ENCODE measurements at places on chromosomes 13 and 19.

DNA sequence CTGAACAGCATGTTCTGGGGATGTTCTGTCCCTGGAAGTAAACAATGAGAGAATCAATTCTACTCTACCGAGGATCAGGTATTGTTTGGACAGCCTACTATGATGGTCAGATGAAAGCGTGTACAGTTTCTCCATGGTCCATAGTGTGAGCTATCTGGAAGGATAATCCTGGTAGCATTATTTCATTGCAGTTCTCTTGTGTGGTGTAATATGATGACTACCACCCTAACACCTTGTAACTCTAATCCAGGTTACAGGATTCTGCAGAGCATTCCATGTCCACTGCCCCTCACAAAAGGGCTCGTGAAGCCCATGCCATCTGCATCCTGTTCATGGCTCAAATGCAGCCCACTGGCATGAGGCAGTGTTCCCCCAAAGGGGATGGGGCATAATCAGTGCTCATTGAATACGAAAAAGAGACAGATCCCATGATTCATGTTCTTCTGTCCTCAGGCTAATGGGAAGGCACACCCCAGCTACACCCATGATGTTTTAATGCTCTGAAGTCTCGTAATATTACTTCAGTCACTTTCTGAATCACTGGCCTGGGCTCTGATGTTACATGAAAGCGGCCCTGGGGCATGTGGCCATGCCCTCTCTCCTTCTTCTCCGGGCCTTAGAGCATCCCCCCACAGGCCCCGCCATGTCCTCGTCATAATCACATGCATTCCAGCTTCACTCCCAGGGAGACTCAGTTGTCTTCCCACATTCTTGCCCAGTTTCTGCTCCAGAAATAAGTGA, 68.4 kb downstream of the HSPH1 start:
- DNase-seq, result no peak

DNA sequence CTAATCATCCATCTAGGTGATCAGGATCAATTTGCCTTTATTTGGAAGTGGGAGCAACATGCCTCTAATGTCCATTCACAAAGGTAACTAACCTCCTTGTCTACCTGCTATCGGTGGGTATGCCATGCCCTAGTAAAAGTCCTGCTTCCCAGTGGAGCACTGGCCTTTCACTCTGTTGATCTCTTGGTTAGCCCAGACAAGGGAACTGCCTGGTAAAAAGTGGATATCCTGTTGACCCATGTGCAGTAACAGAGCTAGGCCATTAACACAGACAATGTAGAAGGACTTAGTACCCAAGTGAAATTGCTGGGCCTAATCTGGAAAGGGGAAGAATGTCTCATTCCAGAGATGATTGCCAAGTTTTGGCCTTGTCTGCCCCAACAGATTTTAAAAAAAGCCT, 171.5 kb upstream of the CSNK1A1L start:
- no peak for DNase-seq

DNA sequence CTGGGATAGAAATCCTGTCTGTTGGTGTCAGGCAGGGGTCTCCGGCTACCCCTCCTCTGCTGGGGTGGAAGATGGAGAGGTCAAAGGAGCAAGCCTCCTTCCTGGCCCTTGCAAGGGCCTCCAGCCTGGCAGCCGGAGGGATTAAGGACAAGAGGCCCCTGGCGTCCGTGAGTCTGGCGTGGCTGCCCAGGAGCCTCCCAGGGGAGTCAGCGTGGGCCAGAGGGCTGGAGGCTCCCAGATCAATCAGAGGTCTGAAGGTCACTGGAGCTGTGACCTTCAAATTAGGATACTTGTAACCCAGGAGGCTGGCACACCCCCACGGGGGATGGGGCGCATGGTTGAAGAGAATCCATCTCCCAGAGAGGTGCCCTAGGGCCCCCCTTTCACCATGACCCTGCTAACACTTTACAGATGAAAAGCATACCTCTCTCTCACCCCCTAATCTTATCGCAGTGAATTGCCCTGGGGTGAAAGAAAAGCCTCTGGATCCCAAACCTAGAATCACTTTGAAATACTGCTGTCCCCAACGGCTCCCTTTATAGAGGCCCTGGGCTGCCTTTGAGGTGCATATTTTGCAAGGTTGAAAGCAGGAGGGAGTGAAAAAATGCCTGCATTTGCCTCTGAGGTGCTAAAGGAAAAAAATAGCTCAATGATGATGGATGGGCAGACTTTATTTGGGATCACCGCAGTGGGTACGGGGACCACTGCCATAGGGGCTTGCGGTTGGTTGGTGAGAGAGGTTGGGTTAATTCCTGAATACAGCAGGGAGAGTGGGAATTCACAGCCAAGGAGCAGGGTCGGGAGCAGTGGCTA, 44.9 kb upstream of the PEG3 start:
- DNase-seq, result no peak

GRCh38 chr19:4673726-4674125, 3.6 kb upstream of the MYDGF start:
- DNase-seq, result no peak

DNA sequence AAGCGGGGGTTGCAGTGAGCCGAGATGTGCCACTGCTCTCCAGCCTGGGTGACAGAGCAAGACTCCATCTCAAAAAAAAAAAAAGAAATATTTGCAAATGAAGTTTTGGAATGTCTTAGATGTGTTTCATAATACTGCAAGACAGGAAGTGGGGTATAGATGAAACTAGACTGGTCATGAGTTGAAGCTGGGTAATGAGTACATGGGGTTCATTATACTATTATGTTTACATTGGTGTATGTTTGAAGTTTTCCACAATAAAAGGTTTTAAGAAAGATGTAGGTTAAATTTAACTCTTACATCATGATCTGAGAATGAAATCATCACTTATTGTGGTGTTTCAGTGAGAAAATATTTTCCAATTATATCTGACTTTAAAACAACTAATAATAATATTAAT, 19.0 kb downstream of the FNDC3A start:
- no peak for DNase-seq

GRCh38 chr19:47228168-47228936, 2.6 kb downstream of the BBC3 start:
- peak; percentile 22 for DNase-seq

GRCh38 chr13:76637641-76638141, 248.5 kb downstream of the KCTD12 start:
- DNase-seq, result no peak

GRCh38 chr19:35404879-35405622, 34.2 kb downstream of the GPR42 start:
- DNase-seq, result no peak

DNA sequence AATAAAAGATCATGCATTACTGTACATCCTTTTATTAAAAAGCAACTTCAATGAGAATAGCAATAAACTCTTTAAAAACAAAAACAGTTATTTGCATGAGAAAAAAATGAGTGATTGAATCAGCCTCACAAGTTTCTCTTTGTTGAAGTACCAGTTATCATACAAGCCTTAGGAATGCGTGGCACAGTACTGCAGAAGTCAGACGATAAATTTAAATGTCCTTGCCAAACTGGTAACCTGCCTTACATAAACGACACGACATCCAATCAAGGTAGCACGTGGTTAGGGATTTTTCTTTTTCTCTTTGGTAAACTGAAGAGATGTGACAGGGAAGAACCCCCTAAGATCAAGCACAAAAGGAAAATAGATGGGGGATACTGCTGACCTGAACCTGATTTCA, 251.0 kb downstream of the KLF12 start:
- DNase-seq, result no peak

DNA sequence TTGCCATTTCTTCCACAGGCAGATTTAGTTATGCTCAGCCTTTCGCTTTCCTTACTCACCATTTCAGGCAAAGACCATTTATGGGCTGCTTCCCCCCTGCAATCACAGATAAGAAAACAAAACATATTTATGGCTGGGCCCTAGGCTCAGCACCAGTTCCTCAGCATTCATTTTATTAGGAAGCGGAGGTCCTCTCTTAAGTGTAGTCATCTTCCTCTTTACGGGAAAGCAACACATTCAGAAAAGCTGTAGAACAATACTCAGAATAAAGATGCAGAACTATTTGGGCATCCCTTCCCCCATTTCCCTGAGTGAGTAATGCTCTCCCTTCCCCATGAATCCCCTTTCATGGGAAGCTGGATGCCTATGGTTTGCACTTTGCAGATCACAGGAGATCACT, 27.9 kb downstream of the FLT1 start:
- DNase-seq, result no peak

DNA sequence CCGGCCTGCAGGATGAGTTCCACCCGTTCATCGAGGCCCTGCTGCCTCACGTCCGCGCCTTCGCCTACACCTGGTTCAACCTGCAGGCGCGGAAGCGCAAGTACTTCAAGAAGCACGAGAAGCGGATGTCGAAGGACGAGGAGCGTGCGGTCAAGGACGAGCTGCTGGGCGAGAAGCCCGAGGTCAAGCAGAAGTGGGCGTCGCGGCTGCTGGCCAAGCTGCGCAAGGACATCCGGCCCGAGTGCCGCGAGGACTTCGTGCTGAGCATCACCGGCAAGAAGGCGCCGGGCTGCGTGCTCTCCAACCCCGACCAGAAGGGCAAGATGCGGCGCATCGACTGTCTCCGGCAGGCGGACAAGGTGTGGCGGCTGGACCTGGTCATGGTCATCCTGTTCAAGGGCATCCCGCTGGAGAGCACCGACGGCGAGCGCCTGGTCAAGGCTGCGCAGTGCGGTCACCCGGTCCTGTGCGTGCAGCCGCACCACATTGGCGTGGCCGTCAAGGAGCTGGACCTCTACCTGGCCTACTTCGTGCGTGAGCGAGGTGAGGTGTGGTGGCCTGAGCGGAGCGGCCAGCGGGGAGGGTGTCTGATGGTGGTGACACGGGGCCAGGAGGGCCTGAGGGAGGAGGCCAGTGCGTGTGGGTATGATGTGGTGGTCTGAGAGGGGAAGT, 15.5 kb downstream of the NFIC start:
- no peak for DNase-seq

DNA sequence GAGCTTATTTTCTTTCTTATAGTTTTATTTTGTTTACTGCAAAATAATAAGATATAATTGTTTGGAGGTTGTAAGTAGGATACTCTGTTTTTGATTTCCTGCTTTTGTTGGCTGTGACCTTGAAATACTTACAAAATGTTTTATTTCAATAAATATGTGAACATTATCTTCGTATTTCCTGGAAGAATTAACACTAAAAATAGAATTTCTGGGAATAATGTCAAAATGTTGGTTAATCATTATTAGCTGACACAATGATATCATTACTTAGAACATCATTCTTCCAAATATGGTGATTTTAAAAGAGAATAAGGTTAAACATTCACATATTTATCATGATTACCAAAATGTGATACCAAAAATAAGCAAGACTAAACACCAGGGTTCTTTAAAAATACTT, 1148.6 kb upstream of the PRR20A start:
- DNase-seq, result no peak

- DNase-seq, result no peak
Observed at GRCh38 chr13:114142137-114142550, 9.7 kb upstream of the RASA3 start.

DNA sequence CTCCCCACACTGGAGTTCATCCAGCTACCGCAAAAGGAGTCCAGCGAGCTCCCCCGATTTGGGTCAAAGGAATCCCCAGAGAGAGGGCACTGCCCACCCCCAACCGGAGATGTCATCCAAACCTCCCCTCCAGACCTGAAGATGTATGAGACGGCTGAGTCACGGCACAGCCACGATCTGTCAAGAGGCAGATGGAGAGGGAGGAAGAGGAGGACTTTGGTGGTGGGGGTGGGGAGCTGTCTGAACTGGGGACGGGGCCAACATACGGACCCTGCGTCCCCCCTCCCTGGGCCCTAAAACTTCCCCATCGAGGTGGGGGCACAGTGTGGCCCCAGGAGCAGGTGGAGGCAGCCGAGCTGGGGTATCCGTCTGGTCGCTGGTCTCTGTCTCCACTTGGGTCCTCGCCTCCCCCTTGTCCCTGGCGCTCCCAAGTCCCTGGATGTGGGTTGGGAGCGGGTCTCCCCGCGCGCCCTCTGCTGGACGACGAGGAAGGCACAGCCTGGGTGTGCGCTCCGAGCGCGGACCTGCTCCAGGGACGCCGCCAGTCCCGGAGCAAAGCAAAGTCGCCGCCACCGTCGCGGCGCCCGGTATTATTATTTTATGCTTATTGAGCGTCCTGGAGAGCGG, 3.8 kb downstream of the PDE4A start:
- no peak for DNase-seq

- DNase-seq, result no peak
Observed at GRCh38 chr19:12886969-12887747, at the start of gene KLF1. TSS of gene KLF1 (minus strand) at chr19:12887201. CDS start at chr19:12887140, 61 bp downstream.

DNA sequence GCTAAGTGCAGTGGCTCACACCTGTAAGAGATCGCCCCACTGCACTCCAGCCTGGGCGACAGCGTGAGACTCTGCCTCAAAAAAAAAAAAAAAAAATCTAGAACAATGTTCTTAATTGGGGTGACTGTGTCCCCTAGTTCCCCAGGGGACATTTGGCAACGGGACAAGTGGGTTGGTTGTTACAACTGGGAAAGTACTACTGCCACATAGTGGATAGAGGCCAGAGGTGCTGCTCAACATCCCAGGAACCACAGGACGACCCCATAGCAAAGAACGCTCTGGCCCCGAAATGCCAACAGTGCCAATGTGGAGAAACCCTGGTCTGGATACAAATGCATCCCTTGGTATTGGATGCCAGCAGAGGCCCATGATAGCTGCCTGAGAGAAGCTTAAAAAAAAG, 11.8 kb downstream of the NLRP12 start:
- no peak for DNase-seq

GRCh38 chr13:40366119-40366518, 300.3 kb downstream of the FOXO1 start:
- DNase-seq, result no peak

GRCh38 chr13:113047587-113047986, 58.0 kb upstream of the F7 start:
- DNase-seq, result no peak

DNA sequence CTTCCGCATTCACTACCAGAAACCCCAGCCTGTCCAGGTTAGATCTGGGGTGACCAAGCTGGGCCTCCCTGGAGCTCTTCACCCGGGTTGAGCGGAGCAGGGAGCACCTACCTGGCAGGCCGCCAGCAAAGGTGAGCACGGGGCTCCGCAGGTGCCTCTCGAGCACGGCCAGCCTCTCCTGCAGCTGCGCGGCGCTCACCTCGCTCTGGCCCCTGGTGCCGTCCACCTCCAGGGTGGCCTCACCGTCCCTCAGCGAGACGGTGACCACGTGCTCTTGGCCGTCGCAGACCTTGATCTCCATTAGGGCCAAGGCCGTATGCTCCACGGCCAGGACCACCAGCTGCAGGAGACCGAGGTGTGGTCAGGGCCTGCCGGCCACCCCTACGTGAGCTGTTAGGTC, 42.0 kb downstream of the GAS6 start:
- DNase-seq, result no peak

DNA sequence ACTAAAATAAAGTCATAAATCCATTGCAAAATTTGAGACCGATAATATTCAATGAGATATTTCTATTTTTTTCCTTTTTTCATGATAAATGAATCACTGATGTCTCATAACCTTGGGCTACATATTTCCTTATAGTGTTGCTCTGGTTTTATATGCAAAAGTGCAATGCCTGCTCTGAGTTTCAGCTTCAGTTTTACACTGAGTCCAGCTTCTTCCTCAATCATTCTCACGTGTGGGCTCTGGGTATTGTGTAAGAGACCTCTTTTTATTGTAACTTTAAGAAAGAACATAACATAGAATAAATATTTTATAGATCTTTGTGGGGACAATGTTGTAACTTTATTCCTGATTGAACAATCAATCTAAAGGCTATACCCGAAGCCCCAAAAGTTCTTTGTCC, 280.2 kb upstream of the EDNRB start:
- DNase-seq, result no peak

GRCh38 chr19:50167314-50167721, 4.2 kb upstream of the IZUMO2 start:
- no peak for DNase-seq

All from T follicular helper cell (primary cell).